Stimulated activated CD4-positive, alpha-beta T cell treated with anti-CD3 and anti-CD28 coated beads, Interleukin-12 subunit alpha, Interleukin-12 subunit beta, amount 100 ng/mL, for 24 hours (primary cell): ENCODE measurements at places on chromosomes 1 and 21.

DNA sequence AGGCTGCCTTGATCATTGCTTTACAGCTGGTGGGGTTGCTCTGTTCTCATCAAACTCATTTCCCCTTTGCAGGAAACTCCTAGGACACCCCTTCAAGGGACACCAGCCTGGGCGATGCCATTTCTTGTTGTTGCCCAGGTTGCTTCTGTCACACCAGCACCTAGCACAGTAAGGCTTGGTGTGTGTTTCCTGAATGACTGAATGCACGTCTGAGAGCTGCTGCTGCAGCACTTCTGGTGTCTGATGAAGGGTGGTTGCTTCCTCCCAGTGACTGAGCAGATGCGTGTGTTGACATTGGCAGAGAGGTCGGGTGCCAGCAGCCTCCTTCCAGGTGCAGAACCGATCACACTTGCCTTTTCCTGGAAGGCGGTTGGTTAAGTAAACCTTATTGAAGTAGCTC lies 477.4 kb downstream of the CAMTA1 start:
- no peak for DNase-seq

GRCh38 chr1:228081578-228082213 lies 812 bp upstream of the ARF1 start:
- no peak for DNase-seq

GRCh38 chr1:178238722-178239510 lies 145.0 kb downstream of the RASAL2 start:
- no peak for DNase-seq

DNA sequence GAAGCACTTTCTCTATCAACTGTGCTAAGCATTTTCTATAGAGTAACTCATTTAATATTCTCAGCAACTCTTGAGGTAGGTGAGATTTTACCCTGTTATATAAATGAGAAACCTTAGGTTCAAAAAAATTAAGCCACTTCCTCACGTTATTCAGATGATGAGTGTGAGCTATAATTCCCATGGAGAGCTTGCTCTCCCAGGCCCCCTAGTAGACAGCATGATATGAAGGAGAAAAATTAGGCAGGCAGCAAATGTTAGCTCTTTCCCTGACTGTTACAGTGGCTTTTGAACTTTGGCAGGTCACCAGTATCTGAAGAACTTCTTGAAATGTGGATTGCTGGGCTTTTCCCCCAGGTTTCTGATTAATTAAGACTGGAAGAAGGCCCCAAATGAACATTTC lies 753.1 kb downstream of the NCAM2 start:
- DNase-seq = no peak

DNA sequence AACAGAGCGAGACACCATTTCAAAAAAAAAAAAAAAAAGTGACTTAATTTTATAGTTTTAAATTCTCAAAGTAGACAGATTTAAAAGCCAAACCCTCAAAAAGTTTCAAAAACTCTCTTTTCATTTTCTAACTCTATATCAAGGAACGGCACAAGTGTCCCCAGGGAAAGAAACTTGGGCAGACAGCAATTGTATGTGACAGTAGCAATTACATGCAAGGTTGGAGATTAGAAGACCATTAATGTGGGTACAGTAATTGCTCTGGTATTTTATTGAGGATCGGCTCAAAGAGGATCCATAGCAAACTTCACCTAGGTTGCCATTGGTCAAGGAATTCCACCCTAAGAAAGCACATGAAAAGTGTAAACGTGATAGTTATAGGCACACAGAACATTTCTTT lies 46.2 kb downstream of the ACBD6 start:
- DNase-seq = no peak
